ENCODE measurements at places on chromosomes 3 and 15.

GRCh38 chr3:97910931-97911351 lies 61.3 kb downstream of the RIOX2 start:
- no peak for DNase-seq

- DNase-seq, result no peak
Observed at GRCh38 chr15:22808240-22808639, 21.8 kb downstream of the NIPA1 start.

- no peak for DNase-seq
Observed at GRCh38 chr3:158520433-158520832, 50.6 kb upstream of the MLF1 start.

DNA sequence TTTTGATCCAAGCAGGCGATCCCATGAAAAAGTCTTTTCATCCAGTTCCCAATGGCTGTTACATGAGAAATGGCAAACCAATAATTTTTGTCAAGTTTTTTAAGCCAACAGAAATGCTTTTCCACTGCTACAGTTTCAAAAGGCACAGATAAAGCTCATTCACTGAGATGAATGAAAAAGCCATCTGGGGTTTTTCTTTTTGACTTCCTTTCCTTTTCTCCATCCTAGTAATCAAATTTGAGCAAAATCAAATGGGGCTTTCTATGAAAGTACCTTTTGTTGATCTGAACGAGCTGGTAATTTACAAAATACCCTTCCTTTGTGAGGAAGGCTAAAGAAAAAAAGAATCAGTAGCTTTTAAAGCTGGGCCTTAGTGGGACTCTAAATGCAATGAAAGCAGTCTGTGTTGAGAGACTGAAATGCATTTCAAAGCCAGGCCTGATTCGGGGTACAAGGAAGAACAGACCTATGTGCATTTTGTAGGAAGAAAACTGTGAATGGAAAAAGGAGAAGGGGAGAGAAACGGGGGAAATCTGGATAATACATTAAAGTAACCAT lies 185.2 kb upstream of the DNAJC19 start:
- no peak for DNase-seq

DNA sequence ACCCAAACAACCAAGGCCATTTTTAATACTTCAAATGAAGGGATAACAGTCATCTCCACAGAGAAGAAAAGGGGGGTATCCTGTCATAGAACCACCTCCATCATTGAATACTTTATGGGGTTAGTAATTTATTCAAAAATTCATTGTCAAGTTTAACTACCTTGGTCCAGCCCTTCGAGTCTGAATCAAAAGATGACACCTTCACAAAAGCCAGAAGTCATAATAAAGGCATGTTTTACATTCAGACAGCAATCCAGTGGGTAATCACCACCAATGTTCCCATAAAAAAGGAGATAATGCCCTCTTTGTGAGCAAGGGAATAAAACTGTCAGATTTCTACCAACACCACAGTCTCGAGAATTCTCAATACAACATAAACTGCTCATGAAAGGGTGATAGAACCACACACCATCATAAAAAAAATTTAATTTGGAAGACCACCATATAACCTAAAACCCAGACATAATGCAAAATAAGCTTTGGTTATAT lies 145.6 kb upstream of the ZBTB20 start:
- DNase-seq, result no peak

- no peak for DNase-seq
Observed at GRCh38 chr3:31550452-31551251, 17.9 kb downstream of the STT3B start.

GRCh38 chr15:29699791-29700190 lies 122.5 kb downstream of the TJP1 start:
- no peak for DNase-seq

DNA sequence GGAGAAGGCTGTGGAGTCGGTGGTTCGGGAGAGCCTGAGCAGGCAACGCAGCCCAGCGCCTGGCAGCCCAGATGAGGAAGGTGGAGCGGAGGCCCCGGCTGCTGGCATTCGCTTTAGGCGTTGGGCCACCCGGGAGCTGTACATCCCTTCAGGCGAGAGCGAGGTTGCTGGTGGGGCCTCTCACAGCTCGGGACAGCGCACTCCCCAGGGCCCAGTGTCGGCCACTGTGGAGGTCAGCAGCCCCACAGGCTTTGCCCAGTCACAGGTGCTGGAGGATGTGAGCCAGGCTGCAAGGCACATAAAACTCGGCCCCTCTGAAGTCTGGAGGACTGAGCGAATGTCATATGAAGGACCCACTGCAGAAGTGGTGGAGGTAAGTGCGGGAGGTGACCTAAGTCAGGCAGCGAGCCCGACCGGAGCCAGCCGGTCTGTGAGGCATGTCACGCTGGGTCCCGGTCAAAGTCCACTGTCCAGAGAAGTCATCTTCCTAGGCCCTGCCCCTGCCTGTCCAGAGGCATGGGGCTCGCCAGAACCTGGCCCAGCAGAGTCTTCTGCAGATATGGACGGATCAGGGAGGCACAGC lies 26.7 kb downstream of the SYNM start:
- no peak for DNase-seq

- no peak for DNase-seq
Observed at GRCh38 chr15:62618846-62619504, 423.6 kb upstream of the TPM1 start.

- no peak for DNase-seq
Observed at GRCh38 chr3:16417945-16418739, 95.4 kb downstream of the RFTN1 start.
